ENCODE measurements at places on chromosomes 7 and 10.

GRCh38 chr10:99450156-99450555 lies 19.7 kb upstream of the GOT1 start:
- DNase-seq: no peak

- DNase-seq: no peak
These were observed 35.0 kb upstream of the ACSL5 start for GRCh38 chr10:112338957-112339356.

GRCh38 chr10:9103301-9103700 lies 1048.8 kb downstream of the GATA3 start:
- no peak for DNase-seq

- DNase-seq: no peak
These were observed 2.7 kb upstream of the TMEM254 start for GRCh38 chr10:80075781-80076180.

DNA sequence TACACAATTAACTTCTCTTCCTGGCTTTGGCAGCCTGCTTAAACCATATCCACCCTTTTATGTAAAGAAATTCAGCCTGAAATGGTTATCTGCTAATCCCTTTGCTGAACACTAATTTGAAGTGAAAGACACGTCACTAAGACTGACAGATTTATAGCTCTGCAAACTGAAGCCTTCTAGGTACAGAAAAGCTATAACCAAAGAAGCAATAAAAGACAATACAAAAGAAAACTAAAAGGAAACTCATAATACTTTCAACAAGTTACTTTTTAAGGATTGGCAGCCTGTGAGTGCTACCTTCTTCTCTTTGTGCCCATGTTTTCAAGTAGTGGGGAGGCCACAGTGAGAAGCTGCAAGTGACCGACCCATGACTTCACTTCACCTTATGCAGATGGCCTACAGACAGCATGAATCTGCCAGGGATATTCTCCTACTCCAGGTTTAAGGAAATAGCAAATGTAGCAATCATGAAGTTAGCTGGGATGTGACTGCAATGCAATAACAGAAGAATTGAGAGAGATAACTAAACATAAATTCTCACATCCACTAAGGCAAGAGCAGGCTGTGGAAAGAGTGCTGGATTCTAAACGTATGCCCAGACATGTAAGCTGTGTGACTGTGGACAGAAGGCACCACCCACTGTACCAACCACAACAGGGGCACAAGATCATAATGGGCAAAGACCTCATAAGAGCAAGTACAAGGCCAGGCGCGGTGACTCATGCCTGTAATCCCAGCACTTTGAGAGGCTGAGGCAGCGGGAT lies 10.7 kb upstream of the SPOCK2 start:
- DNase-seq: no peak

DNA sequence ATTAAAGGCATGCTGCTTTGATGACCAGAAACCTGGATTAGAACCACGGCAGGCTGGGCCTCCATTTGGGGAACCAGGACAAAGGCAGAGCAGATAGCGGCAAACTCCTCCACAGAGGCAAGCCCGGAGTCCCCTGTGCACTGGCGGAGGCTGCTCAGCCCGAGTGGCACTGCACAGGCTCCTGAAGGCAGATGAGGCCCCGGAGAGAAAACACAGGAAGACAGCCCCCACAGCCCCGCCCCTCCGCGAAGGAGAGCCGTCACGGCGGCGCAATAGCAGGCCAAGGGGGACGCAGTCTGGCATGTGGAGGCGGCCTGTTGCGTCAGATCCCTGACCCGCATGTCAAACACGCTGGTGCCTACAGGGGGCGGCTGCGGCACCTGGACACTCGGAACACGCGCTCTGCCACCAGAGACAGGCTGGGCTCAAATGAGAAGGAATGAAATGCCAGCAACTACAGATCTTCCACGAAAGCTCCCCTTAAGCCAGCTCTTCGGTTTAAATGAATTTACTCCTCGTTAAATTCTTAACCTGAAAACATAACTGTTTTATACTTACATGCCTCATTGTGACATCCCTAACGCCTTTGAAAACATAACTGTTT lies 128.5 kb downstream of the MAD1L1 start:
- DNase-seq: no peak

DNA sequence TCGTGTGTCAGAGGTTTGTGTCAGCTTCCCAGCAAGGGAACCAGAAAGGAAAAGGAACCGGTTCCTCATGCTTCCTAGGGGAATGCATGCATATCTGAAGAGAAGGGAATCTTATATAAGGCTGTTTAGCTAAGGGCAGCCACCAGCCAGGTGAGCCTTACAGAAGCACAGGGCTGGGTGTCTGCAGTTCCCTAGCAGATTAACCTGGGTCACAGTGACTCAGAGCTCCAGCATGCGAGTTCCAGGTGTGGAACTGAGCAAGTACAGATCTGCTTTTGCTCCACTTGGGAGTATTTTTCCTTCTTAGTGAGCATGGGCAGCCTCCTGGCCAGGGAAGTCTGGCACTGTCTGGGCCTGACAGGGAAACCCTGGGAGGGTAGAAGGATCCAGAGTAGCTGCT lies 957 bp upstream of the ANKRD2 start:
- no peak for DNase-seq

GRCh38 chr10:81215498-81215897 lies 659.5 kb upstream of the NRG3 start:
- DNase-seq: no peak

DNA sequence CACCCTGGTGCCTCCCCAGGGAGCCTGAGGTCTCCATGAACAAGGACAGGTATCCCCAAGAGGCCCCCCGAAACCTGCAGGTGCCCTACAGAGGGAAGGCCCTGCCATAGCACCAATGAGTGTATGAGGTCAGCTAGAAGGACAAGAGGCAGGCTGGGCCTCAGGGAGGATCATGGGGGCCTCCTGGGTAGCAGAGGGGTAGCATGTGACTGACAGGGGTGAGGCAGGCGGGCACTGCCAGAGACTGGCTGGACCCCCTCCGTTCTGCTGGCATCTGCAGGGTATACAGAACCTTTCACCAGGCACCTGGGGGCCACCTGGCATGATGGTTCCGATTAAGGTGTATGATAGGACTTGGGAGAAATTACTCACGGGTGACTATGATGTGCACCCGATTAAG lies 79.2 kb upstream of the KCTD7 start:
- no peak for DNase-seq

- DNase-seq: no peak
These were observed 3.7 kb upstream of the ZNF438 start for GRCh38 chr10:31035266-31035798.

GRCh38 chr7:80235334-80235733 lies 100.7 kb downstream of the GNAI1 start:
- no peak for DNase-seq

- no peak for DNase-seq
These were observed 735.6 kb upstream of the MBL2 start for GRCh38 chr10:53508197-53508596.

DNA sequence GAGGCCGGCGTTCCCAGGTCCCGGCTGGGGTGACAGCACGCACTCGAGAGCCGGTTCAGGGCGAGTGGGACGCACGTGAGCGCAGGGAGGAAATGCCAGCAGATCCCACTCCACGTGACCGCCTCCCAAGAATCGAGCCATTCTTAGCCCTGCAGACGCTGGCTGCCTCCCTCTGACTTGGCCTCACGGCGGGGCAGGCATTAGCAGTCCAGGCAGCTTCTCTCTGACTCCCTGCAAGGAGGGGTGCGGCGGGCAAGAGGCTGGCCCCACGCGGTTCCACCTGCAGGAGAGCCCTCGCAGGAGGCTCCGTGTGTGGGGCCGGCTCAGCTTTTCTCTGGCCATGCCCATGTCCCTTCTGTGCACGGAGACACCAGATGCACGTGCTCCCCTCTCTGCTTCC lies 10.1 kb downstream of the GPR146 start:
- DNase-seq: no peak

GRCh38 chr7:99027241-99027640 lies 116.7 kb downstream of the SMURF1 start:
- no peak for DNase-seq

GRCh38 chr10:128530946-128531345 lies 404.7 kb upstream of the MKI67 start:
- DNase-seq: no peak

Data from NCI-H2227 treated with DMSO at 0.1 percent for 48 hours (cell line).